ENCODE measurements at places on chromosomes 5 and 9. TPM values are rescaled to one million over a fixed set of nuclear protein-coding genes. Genes with fewer than 3 reads are reported as not detected.

Gene ADAMTS2
- not detected for total RNA-seq

- no peak overlapping the region for H3K27ac ChIP-seq
- no peak overlapping the region for H3K4me3 ChIP-seq
- H3K36me3 ChIP-seq, result no peaks in the 10 kb centered on the region
- peaks cover 3% of the 10 kb centered on the region for H3K27me3 ChIP-seq
- no peak for DNase-seq
Observed at GRCh38 chr9:36791222-36791950, 218.7 kb downstream of the MELK start.

DNA sequence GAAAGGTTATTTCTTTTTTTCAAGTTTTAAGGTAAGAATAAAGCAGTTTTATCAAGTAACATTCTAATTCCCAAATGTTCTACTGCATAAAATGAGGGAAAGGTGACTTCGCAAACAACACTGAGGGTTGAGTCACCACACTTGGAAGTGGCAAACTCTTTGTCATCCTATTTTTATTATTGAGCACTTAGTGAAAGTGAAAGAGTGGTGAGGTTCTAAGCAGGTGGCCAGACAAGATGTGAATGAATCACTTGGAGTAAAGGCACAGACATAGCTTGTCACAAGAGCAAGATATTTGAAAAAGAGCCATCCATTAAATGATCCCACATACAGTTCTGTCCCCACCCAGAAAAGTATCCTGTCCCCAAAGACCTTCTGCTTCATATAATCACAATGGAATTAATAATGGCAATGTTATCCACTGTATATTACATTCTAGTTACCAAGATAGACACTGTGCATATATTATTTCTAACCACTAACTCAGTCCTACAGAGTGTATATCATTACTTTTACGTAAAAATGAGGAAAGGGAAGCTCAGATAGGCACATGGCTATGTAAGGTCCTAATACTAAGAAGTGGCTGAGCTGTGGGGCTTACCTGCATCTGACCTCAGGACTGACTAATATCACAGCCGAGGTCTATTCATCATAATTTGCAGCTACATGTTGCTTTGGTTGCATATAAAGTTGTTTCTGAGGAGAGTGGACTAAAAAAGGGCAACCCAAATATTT, 730.4 kb upstream of the MEF2C start:
- H3K4me3 ChIP-seq, result no peak overlapping the region
- H3K36me3 ChIP-seq, result no peaks in the 10 kb centered on the region
- no peaks in the 10 kb centered on the region for H3K27me3 ChIP-seq
- H3K4me1 ChIP-seq, result no peaks in the 10 kb centered on the region
- DNase-seq, result no peak

GRCh38 chr5:6592601-6593000, 40.2 kb downstream of the NSUN2 start:
- H3K36me3 ChIP-seq, result no peaks in the 10 kb centered on the region
- no peak for DNase-seq
- no peak overlapping the region for H3K27ac ChIP-seq

- no peak overlapping the region for H3K4me3 ChIP-seq
- H3K4me1 ChIP-seq, result no peaks in the 10 kb centered on the region
- DNase-seq, result no peak
- no peaks in the 10 kb centered on the region for H3K36me3 ChIP-seq
Observed at GRCh38 chr9:27165670-27166069, 56.6 kb downstream of the TEK start.

DNA sequence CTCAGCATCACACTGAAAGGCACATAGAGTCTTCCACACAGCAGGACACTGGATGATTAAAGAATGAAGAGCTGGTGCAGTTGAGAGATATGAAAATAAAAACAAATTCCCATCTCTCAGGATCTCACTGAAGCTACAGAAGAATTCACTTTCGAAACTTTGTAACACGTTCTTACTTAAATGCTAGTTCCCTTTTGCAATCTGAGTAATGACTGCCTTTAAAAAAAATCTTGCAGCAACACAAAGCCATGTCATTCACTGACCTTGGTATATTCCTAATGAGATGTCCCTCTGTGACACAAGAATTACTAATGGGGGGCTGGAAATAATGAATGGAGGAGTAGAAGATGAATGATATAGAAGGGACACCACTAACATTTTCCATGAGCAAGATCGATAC, 201.8 kb downstream of the GLIS3 start:
- no peak for DNase-seq
- no peak overlapping the region for H3K4me3 ChIP-seq
- no peaks in the 10 kb centered on the region for H3K27me3 ChIP-seq
- H3K36me3 ChIP-seq, result no peaks in the 10 kb centered on the region
- no peak overlapping the region for H3K27ac ChIP-seq

DNA sequence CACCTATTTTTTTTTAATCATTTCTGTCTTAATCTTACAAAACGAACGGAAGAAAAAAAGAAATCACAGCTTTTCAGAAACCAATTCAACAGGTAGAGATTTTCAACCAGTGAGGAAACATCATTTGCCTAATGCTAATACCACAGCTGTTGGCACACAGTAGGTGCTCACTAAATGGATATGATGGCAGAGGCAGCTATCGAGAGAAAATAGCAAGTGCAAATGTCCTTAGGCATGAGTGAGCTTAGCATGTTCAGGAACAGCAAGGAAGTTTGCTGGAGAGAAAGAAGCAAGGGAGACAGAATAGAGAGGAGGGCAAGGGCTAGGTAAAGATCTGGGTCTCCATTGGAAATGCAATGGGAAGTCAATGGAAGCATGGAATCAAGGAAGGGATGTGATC, 49.2 kb downstream of the CEMIP2 start:
- peaks cover 21% of the 10 kb centered on the region for H3K36me3 ChIP-seq
- no peak overlapping the region for H3K4me3 ChIP-seq
- no peak overlapping the region for H3K27ac ChIP-seq
- H3K27me3 ChIP-seq, result no peaks in the 10 kb centered on the region
- H3K4me1 ChIP-seq, result no peaks in the 10 kb centered on the region

DNA sequence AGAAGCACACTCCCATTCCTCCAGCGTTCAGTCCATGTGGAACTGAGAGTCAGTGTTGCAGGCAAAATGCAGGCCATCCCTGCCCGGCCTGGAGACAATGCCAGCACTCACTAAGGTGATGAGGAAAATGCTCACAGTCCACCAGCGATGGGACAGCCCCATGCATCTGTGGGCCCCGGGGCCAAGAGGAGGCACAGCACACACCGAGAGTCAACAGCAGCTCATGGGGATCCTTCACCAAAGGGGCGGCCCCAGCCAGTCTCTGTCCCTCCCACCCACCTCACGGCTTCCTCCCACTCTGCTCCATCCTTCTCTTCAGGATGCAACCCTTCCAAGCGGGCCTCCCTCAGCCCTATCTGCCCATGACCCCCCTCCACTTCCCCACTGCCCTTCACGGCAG, 6.2 kb downstream of the SEMA4D start:
- H3K27ac ChIP-seq, result no peak overlapping the region
- no peaks in the 10 kb centered on the region for H3K27me3 ChIP-seq
- no peak for DNase-seq
- no peaks in the 10 kb centered on the region for H3K36me3 ChIP-seq
- peaks cover 93% of the 10 kb centered on the region for H3K4me1 ChIP-seq

DNA sequence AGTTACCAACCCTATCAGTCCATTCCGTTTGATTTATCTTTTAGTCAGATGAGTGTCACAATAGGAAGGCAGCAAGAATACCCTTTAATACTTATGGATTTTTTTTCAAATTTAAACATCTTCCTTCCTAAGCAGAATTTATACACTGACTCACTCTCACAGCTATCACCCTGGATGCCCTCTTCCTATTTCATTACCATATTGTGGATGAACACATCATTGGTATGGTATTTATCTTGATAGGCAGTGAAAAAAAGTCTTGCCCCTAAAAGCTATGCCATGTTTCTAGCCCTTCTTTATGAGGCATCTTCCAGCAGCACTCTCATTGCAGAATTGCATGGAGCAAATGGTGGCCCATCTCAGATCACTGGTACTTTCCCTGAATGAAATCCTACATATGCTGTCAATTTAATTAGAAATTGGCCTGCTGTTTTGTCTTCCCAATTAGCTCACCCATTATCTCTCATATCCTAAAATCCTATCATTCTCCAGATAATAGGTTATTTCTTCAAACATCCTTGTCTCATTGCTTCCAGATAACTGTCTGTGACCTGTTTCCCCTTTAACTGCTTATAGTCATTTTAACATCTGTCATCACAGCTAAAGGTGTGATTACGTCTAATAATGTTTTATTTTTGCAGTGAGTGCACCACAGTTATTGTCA, 433.5 kb upstream of the POU5F2 start:
- no peak for DNase-seq
- no peaks in the 10 kb centered on the region for H3K36me3 ChIP-seq
- H3K27ac ChIP-seq, result no peak overlapping the region
- H3K27me3 ChIP-seq, result no peaks in the 10 kb centered on the region
